Choroid plexus epithelial cell (primary cell): ENCODE measurements at places on chromosomes 5 and 9.

DNA sequence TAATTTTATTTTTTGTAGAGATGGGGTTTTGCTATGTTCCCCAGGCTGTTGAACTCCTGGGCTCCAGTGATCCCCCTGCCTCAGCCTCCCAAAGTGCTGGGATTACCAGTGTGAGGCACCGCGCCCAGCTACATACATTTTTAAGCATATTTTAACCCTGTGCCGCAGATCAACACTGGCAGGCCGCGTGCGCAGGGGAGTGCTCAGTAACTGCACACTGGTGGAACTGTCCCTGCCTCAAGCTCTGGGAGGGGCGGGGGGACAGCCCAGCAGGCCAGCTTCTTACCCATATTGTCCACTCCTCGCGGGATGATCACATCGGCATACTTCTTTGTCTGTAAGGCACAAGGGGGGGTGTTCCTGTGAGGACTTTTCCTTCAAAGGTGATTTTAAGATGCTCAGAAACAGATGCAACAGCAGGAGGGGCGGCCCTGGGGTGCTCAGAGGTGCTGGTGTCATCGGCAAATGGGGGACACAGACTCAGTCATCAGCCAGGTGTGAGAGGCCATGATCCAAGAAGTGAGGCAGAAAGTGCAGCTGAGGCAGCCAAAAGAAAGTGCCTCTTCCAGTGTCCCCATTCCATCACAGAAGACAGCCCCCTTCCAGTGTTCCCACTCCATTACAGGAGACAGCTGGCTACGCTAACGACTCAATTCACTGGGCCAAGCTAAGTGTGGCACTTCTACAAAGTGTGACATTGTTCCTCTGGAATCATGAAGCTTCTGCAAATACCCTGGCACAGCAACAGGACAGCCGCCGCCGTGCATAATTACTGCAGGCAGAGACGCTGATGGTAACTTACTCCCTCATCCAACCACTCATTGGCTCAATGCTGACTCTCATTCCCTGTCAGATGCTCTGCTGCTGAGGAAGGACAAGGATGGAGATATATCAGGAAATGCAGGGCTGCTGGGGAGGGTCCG is 5.2 kb downstream of the UCK1 start:
- DNase-seq = no peak

DNA sequence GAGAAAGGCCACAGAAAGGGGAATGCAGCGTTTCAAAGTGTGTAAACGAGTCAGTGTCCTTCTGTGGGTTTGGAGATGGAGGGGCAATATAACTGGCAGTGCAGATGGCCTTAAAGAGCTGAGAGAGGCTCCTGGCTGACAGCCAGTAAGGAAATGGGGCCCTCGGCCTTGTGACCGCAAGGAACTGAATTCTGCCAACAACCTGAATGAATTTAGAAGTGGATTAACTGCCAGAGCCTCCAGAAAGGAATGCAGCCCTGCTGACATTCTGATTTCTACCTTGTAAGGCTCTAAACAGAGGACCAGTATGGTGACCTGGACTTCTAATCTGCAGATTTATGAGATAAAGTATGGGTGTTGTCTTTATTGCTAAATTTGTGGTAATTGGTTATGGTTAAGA is 17.5 kb upstream of the NREP start:
- peak; percentile 70 for DNase-seq

GRCh38 chr9:13817754-13818278 is 496.1 kb downstream of the NFIB start:
- peak; percentile 57 for DNase-seq

GRCh38 chr5:174400461-174400860 is 323.9 kb upstream of the MSX2 start:
- no peak for DNase-seq

DNA sequence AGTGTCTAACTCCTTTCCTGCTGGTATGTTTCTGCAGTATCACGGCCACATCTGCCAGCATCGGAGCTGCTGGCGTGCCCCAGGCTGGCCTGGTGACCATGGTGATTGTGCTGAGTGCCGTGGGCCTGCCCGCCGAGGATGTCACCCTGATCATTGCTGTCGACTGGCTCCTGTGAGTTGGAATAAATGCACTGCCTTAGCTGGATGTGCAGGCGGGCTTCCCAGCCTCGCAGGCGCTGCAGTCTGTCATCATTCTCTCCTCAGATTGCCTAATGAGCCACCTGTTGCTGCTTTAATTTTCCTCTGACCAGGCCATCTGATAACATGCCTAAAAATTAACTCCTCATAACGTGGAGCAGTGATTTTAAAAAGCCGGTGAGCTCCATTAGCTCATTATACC is 79.1 kb upstream of the PLPP6 start:
- DNase-seq = no peak
